NCI-H2081 treated with DMSO at 0.1 percent for 48 hours (cell line): ENCODE measurements at places on chromosomes 6 and 20.

- no peak for DNase-seq
These were observed 6.0 kb upstream of the PTGIS start for GRCh38 chr20:49573900-49574416.

DNA sequence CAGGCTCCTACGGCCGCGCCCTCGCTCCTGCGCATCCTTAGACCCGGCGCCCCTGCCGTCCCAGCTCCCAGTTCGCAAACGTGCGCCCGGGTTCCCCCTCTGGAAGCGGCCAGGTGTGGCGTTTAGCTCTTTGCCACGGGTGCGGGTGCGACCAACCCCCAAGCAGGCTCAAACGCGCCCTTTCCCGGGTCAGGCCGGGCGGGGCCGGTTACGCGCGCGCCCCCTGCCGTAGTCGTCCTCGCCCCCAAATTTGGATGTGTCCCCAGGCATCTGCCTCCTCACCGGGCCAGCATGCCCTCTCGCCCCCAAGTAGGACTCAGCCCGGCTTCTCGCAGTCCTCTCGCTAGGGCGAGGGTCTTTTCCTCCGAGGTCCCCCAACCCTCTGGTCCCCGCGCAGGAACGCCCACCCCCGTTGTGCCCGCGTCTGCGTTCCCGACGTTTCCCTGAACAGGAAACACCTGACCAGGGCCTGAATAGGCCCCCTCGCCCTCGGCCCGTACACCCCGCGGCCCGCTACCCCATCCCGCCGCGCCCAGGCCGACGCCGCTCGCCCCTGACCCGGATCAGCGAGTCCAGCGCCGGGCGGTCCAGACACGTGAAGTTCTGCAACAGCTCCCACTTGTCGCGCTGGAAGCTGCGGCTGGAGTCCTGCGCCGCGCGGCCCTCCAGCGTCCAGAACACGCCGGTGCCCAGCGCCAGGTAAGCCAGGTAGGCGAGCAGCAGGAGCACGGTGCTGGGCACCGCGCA is 520 bp downstream of the KCNK17 start:
- DNase-seq = no peak

GRCh38 chr6:132063738-132064137 is 112.6 kb upstream of the CCN2 start:
- no peak for DNase-seq

GRCh38 chr6:80537118-80537972 is 430.9 kb downstream of the BCKDHB start:
- DNase-seq = no peak

DNA sequence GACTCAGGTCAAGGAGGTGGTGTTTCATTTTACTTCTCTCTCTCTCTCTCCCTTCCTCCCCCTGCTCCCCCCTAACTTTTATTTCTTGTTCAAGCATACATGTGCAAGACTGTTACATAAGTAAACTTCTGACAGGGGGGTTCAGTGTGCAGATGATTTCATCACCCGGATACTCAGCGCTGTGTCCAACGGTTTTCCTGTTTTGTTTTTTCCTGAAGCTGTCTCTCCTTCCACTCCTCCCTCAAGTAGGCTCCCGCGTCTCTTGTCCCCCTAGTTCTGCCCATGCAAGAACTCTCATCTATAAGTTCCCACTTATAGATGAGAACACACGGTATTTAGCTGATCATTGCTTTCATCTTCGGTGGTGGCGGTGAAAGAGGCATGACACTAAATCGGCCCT is 751.9 kb upstream of the DEFB115 start:
- no peak for DNase-seq

DNA sequence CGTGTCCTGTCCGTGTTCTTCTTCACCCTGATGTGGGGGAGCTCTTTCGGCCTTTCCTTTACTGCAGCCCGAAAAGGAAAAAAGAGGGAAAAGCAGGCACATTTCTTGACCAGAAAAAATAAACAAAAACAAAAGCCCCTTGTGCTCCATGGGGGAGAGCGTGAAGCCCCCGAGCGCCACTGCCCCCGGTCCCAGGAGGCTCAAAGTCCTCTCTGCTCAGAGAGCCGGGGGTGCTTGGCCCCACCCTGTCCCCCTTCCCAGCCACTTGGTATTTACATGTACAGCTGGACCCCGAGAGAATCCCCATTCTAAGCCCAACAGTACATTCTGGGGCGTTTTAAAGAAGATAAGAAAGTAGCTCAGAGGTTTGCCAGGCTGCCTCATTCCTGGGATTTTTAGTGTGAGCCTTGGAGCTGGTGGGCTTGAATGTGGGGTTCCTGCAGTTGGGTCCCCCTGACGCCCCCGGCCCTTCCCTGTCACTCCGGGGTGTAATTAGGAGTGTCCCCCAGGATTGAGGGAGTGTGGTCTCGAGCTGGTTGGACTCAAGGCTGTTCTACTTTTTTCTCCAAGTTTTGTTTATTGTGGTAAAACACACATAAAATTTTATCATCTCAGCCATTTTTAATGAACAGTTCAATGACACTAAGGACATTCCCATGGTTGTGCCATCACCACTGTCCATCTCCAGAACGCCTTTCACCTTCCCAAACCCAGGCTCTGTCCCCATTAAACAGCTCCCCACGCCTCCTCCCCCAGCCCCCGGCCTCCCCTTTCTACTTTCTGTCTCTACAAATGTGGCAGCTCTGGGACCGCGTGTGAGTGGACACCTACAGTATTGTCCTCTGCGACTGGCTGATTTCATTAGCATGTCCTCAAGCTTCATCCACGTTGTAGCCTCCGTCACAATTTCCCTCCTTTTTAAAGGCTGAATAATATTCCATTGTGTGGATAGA is 55.7 kb upstream of the BHLHE23 start:
- DNase-seq = no peak

- no peak for DNase-seq
These were observed 31.5 kb downstream of the IPCEF1 start for GRCh38 chr6:154325142-154325541.

DNA sequence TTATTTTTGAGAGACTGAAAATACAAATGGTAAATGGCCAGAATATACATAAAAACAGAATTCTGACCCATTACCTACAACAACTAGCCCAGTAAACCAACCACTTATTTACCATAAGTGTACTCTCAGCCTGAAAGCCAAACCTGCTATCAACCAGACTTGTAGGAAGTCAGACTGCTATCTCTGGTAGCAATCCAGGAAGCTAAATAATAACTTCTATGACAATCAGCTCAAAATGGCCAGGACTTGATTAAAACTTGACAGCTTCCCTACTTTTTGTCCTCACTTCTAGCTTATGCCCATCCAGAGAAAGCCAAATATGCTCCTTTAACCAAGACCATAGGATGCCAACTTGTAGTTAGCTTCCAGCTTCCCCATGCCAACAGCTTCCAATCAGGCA is 4.7 kb upstream of the WTAP start:
- DNase-seq = no peak

GRCh38 chr6:148955441-148955840 is 208.6 kb downstream of the UST start:
- DNase-seq = no peak

GRCh38 chr6:143673669-143674068 is 4.1 kb upstream of the PHACTR2 start:
- DNase-seq = no peak

DNA sequence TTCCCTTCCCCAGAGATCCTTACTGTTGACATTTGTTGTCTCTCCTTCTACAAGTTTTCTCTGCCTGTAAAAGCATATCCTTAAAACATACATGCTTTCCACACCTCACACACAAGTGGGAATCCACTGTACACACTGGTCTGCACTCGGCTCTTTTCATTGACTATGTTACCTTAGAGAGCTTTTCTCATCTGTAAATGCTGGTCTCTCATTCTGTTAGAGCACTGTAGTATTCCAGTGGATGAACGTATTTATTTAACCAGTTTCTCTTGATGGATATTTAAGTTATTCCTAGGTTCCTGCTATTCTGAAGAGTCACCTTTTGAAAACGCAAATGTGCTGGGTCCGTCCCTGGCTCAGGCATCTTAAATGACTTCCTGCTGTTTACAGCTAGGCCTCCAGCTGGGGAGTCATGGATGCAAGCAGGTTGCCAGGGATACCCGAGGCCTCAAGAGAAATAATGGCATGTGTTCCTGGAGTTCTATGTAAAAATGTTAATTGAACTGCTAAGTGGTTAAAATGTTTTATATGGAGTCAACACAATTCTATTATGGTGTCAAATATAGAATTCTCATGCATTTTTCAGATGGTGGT is 61.1 kb upstream of the TGM3 start:
- no peak for DNase-seq

- DNase-seq = no peak
These were observed at the start of gene PDE10A for GRCh38 chr6:165662749-165663376. Gene PDE10A, minus strand, starts transcription at chr6:165663241. Its CDS starts 430 bp downstream, at chr6:165662811.

DNA sequence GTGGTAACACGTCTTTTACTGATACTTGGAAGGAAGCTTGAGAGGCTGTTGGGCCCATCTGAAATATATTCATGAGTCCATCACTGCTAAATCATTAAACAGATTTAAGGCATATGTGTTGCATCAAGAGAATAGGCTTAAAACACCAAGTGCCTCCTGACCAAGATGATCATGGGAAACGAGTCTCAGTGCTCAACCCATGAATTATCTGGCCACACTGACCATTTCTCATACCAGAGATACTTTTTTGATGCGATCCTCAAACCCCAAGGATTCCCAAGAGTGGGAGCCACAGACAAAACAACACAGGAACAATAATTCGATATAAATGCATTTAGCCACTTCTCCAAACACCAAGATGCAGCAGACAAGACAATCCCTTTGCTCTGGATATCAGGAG is 17.2 kb downstream of the HEY2 start:
- no peak for DNase-seq

DNA sequence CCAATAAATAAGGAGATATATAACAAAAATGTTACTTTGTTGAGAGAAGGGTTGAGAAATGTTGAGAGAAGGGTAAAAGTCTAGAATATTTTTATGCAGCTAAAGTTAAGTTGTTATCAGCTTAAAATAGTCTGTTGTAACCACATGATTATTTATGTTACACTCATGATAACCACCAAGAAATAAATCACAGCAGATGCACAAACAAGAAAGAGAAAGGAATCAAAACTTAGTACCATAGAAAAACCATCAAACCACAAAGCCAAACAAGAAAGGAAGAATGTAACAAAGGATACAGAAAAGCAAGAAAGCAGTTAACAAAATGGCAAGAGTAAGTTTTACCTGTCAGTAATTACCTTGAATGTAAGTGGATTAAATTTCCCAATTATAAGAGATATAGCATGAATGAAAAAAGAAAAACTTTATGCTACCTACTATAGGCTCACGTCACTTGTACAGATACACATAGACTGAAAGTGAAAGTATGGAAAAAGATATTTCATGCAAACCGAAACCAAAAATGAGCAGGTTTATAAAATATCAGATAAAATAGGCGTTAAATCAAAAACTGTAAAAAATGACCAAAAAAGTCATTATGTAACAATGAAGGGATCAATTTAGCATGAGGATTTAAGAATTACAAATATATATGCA is 93.6 kb downstream of the STXBP5 start:
- DNase-seq = no peak

GRCh38 chr20:49868538-49868937 is 46.8 kb downstream of the SPATA2 start:
- no peak for DNase-seq

DNA sequence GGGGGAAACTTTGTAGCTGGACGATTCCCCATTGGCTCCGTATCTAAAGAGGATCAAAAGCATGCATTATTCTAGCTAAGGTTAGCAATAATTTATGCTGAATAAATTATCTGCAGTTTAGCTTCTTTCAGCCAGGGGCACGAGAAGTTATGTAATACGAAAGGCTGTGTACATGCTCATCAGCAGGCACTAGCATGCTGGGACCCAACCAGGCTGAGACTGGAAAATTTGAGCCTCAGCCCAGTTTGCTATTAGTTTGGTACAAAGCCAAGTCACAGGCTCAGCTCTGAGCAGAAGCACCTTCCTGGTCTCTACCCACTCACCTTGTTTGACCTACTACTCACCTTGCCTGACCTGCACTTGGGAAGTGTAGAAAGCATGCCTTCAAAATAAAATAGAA is 328.1 kb upstream of the ARID1B start:
- no peak for DNase-seq
